ENCODE measurements at places on chromosomes 16 and 17.

- peak; percentile 66 for DNase-seq
Measured at GRCh38 chr17:2070241-2071023, 15.5 kb downstream of the HIC1 start.

- no peak for DNase-seq
Measured at GRCh38 chr17:36599546-36600250, 1.7 kb upstream of the MRM1 start.

DNA sequence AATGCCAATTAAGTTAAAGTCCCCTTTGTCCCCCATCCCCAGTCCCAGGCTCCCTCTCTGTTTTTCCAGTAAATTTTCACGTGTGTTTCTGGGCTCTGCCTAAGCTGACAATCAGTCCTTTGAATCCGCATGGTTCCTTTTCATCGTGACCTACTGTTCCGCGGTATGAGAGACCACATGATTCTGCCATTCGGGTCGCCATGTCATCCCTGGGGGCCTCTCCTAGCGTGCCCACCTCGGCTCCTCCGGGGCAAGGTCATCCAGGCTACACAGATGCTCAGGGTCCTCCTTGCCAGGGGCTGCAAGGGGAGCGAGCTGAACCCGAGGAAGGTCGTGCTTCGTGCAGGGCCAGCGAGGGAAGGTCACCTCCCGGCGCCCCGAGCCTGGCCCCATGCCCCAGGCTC is 157.6 kb downstream of the RAB11FIP4 start:
- DNase-seq: no peak

- DNase-seq: no peak
Measured at GRCh38 chr16:4450931-4451519, 23.4 kb downstream of the NMRAL1 start.

- no peak for DNase-seq
Measured at GRCh38 chr16:19114359-19115147, 789 bp downstream of the ITPRIPL2 start.

DNA sequence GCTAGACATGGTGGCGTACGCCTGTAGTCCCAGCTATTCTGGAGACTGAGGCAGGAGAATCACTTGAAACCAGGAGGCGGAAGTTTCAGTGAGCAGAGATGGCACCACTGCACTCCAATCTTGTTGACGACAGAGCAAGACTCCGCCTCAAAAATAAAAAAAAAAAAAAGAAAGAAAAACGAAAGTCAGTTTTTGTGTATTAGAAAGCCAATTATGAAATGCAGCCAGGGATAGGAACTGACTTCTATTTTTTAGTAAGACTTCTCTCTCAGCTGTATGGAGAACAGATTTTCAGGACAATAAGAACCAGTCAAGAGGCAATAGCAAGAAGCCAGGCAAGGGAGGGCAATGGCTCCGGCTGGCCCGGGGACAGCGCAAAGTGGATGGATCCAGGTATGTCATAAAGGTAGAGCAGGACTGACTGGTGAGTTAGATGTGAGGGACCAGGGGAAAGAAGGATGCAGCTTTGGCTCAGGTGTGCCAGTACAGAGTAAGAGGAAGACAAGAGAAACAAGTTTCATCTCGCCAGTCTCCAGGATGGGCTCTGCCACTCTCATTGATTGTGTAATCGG is 12.5 kb upstream of the CCL1 start:
- DNase-seq: no peak

DNA sequence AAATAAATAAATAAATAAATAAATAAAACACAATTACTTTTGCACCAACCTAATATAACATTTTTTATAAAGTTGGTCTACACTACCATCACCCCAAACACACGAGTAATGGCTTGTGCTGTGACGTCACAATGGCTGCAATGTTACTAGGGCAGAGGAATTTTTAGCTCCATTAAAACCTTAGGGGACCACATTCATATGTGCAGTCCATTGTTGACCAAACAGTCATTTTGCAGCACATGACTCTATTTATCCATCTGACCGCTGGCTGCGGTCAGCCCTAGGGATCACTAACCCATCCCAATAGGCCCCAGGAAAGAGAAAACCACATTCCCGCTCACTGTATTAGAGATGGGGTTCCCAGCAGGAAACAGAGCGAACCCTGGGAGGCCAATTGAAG is 9.6 kb downstream of the CDH5 start:
- no peak for DNase-seq

DNA sequence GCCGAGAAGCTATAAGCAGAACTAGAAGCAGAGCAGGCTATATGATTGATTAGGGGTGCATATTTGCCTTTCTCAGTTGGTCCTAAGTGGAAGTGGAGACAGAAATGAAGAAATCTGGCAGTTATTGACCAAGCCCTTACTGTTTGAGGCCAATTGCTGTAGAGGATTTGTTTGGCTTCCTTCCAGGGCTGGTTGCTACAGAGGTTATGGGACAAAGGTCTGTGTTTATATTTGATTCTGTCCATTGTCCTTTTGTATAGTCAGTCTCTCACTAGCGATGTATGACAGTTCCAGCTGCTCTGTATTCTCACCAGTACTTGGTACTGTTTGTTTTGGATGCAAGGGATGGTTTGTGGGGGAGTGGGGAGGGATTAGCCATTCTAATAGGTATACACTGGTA is 7.3 kb upstream of the ALOX15 start:
- no peak for DNase-seq

DNA sequence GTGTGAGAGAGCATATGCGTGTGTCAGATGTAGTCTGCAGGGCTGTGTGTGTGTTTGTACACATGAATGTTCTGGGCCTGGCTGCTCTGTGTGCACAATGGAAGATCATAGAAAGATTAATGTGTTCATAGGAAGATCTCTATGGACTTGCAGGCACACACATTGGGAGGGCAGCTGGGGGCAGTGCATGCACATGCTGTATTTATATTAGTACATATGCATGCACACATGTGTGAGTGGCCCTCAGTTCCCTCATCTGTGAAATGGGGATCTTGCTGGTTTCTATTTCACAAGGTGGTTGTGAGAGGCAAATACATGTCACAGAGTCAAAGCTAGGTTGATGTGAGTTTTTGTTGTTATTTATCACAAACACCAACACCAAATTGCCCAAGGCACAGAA is 2.1 kb downstream of the CA7 start:
- DNase-seq: peak; percentile 2

DNA sequence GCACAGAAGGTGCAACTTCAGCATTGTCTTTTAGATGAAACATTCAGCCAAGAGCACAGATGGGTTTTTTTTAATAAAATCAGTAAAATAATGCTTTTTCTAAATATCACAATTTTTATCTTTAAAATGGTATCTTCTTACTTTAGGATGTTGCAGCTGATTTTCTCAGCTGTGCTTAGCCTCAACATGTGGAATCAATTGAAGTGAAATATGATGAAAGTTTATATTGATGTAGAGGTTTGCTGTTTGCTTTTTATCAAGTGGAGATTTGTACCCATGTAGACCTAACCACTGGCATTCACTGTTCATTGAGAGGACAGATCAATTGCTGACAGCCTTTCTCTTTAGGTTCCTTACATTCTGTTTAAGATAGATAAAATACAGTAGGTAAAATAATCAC is 107.8 kb downstream of the CYB561 start:
- no peak for DNase-seq

- DNase-seq: no peak
Measured at GRCh38 chr16:48558371-48558841, 51.6 kb downstream of the N4BP1 start.

DNA sequence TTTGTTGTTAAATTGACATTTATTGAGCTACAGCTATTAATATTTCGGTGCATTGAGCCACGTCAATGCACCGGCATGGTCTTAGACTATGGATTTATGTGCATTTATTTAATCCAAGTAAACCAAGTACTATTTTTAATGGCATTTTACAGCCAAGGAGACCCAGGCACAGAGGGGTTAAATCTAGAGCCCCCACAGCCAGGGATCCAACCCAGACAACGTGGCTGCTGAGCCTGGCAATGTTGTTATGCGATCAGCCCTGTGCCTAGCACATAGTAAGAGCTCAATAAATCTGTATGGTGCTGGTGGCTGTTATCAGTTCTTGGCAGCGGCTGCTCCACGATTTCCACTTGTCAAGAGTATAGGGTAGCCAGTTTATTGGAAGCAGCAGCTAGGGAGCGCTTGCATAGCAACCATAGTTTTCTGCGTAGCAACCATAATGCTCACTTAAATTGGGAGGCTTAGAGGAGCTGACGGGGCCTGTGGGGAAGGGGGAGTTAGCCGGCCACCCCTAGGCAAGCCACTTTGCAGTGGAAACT is 541 bp upstream of the RBBP6 start:
- no peak for DNase-seq

GRCh38 chr17:78826836-78827509 is 13.6 kb downstream of the USP36 start:
- DNase-seq: no peak

GRCh38 chr16:14405611-14406537 is 224.2 kb downstream of the PARN start:
- DNase-seq: peak; percentile 50

GRCh38 chr17:74773871-74774286 is 2.3 kb downstream of the NAT9 start:
- DNase-seq: no peak

GRCh38 chr16:58842746-58843145 is 108.6 kb upstream of the GOT2 start:
- DNase-seq: no peak

DNA sequence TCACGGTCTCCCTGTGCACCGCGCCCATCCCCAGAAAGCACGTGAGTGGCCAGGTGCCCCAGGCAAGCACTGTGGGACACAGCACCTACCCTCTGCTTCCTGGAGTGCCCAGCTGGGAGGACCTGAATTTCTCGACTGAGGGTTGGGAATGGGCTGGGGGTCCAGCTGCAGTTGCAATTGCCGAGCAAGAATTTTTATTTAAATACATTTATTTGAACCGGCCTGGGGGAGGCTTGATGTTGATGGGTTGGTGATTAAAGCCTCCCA is 6.3 kb downstream of the SLC5A2 start:
- no peak for DNase-seq

GRCh38 chr16:71929048-71929447 is 33.7 kb downstream of the IST1 start:
- no peak for DNase-seq

GRCh38 chr16:50567651-50568050 is 19.5 kb downstream of the NKD1 start:
- no peak for DNase-seq

- no peak for DNase-seq
Measured at GRCh38 chr17:31453896-31454295, 62.4 kb downstream of the RAB11FIP4 start.

DNA sequence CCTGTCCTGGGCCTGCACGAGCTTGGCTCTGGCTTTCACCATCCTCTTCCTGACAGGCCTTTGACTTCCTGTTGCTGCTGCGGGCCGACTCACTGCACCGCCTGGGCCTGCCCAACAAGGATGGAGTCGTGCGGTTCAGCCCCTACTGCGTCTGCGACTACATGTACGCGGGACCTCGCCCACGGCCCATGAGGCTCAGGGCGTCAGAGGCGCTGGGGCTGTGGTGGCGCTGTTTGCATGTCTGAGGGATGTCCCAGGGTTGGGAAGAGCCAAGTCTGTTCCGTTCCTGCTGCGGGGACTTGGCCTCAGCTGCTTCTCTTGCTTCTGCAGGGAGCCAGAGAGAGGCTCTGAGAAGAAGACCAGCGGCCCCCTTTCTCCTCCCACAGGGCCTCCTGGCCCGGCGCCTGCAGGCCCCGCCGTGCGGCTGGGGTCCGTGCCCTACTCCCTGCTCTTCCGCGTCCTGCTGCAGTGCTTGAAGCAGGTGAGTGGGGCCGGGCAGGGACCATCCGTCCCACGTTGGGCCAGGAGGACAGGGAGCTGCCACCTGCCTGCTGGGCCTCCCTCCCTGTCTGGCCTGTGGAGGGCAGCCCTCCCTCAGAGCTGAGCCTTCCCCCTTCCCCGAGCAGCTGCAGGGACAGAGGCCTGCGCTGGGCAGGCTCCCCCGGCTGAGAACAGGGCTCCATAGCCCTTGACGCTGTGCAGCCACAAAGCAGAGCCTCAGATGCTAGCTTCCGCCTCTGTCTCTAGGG is 23.8 kb downstream of the TSC2 start:
- DNase-seq: no peak

DNA sequence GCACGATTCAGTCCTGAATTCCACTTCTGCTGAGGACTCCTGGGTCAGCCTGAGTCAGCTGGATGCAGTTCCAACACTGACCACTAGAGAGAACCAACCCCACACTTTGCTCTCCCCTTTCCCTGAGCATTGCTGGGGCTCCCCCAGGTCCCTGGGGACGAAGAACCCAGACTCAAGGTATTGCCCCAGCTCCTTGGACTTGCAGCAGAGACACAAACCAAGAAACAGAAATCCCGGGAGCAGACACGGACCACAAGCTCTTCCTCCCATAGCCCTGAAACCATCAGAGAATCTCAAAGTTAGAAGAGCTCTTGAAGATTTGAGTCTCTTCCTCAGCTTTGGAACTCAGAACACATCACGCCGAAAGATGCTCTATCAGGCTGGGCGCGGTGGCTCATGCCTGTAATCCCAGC is 678 bp upstream of the GH1 start:
- DNase-seq: peak; percentile 74

- DNase-seq: no peak
Measured at GRCh38 chr17:14469971-14470370, 169.1 kb downstream of the HS3ST3B1 start.

- no peak for DNase-seq
Measured at GRCh38 chr16:8639694-8640093, 18.2 kb downstream of the METTL22 start.

DNA sequence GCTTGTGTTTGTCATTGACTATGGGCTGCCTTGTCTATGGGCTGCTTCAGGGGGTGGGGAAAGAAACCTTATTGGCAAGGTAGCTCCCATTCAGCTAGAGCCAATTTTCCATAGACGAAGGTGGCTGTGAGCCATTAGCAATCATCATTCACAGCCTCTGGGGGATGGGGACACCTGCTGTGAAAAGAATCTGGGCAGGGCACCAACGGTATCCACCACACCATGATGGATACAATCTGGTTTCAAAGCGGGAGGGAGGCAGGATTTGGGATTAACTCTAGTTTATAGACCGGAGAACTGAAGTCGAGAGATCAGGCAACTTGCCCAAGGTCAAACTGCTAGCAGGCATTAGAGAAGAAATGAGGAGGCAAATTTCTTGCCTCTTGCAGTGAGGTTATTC is 182.3 kb downstream of the SHISA9 start:
- no peak for DNase-seq

DNA sequence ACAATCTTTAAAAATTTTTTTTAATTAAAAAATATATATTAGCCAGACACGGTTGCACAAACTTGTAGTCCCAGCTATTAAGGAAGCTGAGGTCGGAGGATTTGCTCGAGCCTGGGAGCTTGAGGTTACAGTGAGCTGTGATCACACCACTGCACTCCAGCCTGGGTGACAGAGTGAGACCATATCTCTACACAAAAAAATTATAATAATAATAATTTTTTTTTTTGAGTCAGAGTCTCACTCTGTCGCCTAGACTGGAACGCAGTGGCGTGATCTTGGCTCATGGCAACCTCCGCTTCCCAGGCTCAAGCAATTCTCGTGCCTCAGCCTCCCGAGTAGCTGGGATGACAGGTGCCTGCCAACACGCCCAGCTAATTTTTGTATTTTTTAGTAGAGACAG is 23.8 kb downstream of the LITAF start:
- no peak for DNase-seq

- DNase-seq: peak; percentile 55
Measured at GRCh38 chr16:528111-529011, 849 bp downstream of the CAPN15 start.

GRCh38 chr16:1330260-1330914 is 3.1 kb upstream of the BAIAP3 start:
- peak; percentile 56 for DNase-seq

- no peak for DNase-seq
Measured at GRCh38 chr16:29729116-29729521, 16.7 kb downstream of the C16orf54 start.

All from activated CD4-positive, CD25-positive, alpha-beta regulatory T cell treated with anti-CD3 and anti-CD28 coated beads, Interleukin-2, amount 50 U/mL, for 72 hours (primary cell).